Fibroblast of the conjunctiva (primary cell): ENCODE measurements at places on chromosomes 4 and X.

GRCh38 chr4:66501997-66502396 is 831.7 kb upstream of the EPHA5 start:
- DNase-seq, result no peak

DNA sequence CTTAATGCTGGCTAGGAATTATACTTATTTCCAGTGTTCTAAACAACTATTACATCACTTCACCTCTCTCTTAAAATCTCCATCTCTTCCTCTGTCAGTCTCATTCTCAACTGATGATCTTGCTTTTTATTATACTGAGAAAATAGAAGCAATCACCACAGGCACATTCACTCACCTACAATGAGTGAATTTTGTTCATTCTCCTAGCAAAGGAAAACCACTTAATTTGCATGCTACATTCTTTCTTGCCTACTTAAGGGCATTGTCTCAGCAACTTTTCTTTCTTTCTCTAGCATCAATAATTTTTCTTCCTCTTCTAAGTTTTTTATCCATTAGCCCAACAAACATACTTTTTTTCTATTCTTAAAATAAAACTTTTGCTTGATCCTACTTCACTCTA is 21.1 kb upstream of the USP38 start:
- no peak for DNase-seq

- DNase-seq, result peak; percentile 2
Observed at GRCh38 chrX:133412246-133412645, 3.0 kb downstream of the GPC4 start.

- DNase-seq, result no peak
Observed at GRCh38 chrX:19540076-19540475, 24.8 kb upstream of the MAP3K15 start.

DNA sequence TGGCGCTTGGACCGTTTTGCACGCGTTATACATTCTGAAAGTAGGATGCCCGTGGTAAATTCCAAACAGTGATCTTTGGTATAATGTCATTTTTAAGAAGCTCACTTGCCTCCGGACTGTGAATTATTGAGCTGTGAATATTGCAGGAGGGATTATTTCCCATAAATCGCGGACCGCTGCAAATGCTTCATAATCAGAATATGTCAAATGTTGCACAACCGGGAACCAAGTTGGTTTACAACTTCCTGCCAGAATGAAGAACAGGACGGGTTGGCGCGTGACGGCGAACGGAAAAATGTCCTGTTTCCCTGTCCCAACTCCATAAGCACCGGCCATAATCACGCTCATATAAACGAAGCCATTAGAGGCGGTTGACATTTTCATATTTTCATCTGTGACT is 67.6 kb downstream of the SHOX start:
- no peak for DNase-seq

DNA sequence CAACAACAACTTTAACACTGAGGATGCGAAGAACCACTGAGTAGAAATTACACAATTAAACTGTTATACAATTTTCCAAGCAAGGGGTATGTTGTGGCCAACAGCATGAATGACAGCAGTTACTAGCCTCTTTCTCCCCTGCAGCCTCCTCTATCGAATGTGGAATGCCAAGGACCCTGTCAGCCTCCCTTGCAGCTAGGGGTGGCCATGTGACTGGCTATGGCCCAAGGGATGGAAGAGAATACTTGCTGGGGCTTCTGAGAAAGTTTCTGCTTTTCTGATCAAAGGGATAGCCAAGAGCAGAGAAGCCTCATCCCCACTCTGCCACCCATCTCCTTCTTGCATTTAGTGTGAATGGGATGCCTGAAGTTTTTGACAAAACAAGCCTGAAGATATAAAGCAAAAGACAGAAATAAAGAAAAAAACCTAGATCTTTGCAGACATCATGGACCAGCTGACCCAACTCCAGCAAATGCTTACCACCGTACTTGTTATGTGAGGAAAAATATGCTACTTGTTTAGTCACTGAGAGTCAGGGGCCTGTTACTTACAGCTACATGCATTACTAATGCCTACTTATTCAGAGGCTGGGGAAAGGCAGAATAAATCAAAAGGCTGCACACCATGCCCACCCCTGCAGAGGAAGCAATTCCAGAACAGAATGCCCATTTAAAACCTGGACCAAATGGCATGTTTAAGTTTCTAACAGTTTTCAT is 32.0 kb downstream of the DCTD start:
- no peak for DNase-seq

DNA sequence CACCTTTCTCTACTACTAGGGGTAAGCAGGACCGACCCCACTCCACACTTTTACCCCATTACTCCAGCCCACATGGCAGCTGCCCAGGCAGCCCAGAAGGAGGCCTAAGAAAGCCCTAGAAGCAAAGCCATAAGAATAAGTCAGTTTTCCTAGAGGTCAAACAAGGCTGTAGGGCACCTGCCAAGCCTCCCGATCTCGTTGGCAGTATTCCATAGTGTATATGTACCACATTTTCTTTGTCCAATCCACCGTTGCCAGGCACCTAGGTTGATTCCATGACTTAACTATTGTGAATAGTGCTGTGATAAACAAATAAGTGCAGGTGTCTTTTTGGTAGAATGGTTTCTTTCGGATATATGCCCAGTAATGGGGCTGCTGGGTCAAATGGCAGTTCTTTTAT is 54.2 kb downstream of the RHOXF2B start:
- no peak for DNase-seq

- DNase-seq, result peak; percentile 37
Observed at GRCh38 chr4:26061248-26061986, 147.4 kb downstream of the SMIM20 start.

GRCh38 chr4:80489798-80490197 is 154.3 kb downstream of the CFAP299 start:
- no peak for DNase-seq

DNA sequence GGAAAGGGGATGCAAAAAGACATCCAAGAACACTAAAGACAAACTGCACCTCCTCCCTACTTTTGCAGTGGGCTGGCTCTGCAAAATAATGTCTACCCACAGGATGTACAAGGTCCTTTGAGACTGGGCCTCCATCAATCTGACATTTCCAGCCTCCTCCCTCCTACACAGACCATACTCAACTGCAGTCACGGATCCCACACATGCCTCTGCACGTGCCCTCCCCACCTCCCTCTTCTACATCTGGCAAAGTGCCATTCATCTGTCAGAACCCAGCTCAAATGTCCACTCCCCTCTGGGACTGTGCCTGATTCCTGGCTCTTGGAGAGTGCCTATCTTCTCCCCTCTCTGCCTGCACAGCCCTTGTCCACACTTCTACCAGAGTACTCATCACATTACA is 50.3 kb downstream of the CHRDL1 start:
- DNase-seq, result no peak

- no peak for DNase-seq
Observed at GRCh38 chr4:96342196-96342595, 502.3 kb downstream of the PDHA2 start.

DNA sequence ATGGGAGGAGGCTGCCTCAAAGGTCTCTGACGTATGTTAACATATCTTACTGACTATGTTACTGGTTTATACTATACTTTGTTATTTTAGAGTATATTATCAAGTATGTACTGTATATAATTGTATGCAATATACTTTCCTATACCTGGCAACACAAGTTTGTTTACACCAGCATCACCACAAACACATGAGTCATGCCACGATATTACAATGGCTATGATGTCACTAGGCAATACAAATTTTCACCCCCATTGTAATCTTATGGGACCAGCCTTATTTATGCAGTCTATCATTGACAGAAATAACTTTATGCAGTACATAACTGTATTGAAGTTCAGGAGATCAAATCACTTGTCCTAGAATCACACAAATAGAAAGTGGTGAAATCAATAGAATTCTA is 329.9 kb upstream of the SLC7A11 start:
- no peak for DNase-seq
